ENCODE measurements at places on chromosomes 3 and 15.

DNA sequence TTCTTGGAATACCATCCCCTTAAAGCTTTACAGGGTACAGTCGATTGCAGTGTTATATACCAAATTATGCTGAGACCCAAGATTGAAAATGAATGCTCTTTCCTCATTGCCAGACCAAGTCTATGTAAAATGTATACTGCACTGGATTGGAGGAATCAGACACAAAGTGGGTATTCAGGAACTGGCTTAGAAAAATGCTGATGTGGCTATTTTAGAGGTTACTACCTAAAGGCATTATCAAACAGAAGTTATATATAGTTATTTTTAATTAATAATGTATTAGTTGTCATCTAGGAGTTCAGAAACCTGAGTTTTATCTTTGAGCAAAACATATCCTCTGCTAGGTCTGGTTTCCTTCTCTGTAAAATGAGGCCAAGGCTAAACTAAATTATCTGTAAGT lies 3.6 kb upstream of the SPG21 start:
- DNase-seq, result no peak

DNA sequence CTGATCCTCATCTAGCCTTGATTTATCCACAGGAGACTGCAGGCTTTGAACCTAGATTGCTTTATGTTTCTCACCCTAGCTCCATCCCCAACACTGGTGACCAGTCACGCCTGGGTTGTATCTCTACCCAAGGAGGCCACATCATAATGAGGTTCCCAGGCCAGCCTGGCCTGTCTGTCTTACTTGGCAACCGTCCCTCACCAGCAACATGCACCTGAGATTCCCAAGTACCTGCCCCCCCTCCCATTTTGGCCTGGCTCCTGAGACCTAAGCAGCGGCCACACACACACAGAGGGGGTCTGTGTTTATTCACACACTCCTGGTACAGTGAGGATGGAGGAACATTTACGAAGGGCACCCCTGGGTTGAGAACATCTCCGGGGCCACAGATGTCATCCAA lies 2.4 kb downstream of the CAMK2N2 start:
- no peak for DNase-seq

DNA sequence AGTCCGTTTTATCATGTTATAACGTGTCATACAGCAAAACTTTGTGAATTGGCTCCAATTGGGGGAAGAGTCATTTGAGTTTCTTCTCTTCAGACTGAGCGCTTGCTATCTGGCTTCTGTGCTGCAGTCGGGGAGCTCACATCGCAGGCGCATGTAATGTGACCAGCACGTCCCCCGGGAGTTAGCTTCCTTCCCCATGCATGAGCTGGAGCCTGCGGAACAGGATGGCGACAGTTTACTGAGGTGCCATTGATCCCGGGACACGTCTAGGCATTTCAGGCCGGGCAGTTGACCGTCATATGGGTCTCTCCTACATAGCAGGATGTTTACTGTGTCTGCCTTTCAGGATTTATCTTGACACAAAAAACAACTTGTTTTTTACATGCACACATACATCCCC lies 44.8 kb downstream of the CMTM8 start:
- DNase-seq, result no peak

DNA sequence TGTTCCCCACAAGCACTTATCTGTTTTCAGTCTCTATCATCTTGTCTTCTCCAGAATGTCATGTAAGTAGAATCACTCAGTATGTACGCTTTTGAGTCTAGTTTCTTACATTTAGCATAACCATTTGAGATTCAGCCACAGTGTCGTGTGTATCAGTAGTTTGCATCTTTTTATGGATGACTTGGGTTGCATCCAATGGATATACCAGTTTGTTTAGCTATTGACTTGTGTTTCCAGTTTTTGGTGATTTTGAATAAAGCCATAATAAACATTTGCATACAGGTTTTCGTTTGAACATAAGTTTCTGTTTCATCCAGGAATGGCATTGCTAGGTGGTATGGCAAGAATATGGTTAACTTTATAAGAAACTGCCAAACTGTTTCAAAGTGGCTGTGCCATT lies 12.1 kb downstream of the GRIP2 start:
- no peak for DNase-seq

DNA sequence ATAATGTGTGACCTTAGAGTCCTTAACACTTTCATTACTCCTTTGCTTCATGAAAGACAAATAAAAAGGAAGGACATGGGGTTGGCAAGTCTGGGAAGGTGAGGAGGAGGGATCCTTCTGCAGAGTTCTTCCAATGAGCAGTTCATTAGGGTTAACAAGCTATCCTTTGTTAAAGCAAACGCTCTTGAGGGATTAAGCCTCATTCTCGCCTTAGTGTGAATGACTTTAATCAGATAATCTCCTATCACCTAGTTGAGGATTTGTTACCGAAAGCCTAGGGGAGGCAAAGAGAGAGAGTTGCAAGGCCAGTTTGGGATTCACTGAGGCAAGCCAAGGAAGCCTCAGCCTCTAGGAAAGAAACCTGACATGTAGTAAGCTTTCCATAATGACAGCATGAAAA lies 7.4 kb upstream of the MBNL1 start:
- DNase-seq, result no peak

DNA sequence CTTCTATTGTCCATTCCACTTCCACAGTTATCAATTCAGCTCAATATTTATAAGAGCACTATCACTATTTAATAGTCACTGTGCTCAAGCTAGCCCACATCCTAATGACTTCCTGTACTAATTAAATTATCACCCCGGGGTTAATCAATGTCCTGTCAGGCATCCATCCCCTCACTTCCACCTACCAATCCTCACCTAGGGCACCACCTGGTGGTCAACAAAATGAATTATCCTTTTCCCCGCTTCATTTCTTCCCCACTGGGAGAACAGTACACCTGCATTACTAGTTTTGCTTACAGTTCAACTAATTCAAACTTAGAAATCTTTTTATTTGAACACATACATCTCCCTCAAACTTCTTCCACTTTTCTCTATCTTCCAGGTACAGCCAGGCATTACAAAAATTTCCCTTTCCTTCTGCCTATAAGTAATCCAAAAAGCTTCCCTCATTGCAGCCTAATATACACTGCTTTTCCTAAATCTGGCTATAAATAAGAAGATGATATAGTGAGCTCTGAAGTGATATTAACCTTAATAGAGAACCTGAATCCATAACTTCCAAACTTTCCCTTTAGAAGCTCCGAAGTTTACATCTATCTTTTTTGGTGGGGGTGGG lies 68.5 kb downstream of the TMCC1 start:
- no peak for DNase-seq

DNA sequence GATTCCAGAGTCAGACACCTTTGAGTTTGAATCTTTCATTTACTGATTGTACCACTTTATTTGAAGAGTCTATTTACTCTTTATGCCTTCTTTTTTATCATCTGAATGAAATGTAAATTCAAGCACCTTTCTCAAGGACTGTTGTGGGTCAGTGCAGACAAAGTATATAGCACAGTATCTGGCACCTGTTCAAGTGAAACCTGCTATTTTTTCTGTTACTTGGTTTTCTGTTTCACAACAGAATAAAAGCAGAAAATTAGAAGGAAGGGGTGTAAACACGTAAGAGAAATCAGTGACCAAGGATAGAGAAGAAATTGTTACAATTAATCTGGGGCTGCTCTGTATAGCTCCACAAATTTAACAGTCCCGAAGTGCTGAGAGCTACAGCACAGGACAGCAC lies 357.4 kb downstream of the RSL24D1 start:
- no peak for DNase-seq

GRCh38 chr3:181210275-181210674 lies 220.7 kb upstream of the DNAJC19 start:
- DNase-seq, result no peak

DNA sequence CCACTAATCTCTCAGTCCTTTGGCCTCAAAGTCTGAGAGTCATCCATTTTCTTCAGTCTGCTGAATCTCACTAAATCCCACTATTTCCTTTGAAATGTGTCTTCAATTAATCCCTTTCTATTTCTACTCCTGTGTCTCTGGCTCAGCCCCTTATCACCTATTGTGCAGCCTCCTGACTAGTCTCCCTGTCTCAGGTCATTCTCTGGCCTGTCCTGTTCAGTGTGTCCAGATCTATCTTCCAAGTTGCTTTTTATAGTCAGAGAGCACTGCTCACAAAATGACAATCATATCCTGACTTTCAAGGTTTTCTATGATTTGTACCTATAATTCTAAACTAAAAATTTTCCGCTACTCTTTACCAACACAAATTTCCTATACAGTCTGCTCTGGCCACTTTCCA lies 7.6 kb downstream of the ROPN1 start:
- no peak for DNase-seq

GRCh38 chr3:123805504-123805903 lies 78.6 kb downstream of the MYLK start:
- no peak for DNase-seq
